CD4-positive, alpha-beta T cell treated with Interferon alpha-2 for 1 hour (primary cell): ENCODE measurements at places on chromosomes 4 and X.

- no peak for DNase-seq
Observed at GRCh38 chr4:3261411-3262207, 12.7 kb downstream of the MSANTD1 start.

DNA sequence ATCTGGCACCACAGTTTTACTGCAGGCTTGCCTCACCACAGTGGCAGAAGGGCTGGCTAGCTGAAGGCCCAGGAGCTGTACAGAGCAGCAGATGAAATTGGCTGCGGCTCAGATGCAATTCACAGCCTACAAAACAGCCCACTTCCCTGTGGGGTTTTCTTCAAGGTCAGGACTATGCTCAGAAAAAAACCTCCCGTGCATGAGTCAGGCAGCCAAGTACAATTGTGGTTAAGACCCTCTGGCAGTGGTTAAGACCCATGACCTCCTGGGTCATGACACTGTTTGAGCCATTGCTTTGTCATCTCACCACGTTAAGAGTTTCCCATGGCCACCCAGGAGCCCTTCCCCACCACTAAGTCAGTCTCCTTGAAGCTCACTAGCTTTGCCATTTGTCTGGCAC lies 276.3 kb downstream of the HNRNPD start:
- no peak for DNase-seq

GRCh38 chrX:17842769-17843525 lies 18.2 kb downstream of the RAI2 start:
- DNase-seq, result no peak

DNA sequence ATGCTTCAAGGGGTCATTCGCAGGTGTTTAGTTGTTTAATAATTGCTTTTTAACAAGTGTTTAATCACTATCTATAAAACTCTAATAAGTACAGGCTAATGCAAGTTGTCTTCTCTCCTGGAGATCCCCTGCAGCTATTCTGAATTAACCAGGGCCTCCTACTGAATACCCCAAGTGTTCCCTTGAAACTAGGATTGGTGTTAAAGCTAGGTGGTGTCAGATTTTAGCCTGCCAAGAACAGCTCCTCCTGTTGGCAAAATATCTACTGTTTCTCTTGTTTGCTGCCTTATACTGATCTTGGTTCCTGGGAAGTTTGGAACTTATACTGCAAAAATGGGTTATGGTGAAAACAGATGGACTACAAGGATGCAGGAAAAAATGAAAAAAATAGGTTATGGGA lies 26.1 kb upstream of the TMEM154 start:
- DNase-seq, result no peak

DNA sequence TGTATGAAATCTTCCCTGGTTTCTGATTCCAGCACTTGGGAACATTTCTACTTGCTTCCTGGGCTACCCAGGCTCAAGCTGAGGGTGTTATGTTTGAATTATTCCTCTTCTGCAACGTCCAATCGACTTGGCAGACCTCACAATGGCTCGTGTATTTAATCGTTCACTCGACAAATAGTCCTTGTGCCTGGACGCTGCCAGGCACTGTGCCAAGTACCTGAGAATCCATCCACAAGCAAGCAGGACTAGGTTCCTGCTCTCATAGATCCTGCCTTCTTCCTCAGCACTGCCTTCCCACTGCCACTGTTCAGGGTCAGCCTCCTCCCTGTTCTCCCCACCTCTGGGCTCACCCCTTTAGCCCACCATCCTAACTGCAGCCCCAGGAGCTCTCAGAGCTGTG lies 113.3 kb downstream of the EFNB1 start:
- no peak for DNase-seq

GRCh38 chr4:121740796-121741409 lies 24.1 kb downstream of the SMIM43 start:
- no peak for DNase-seq

DNA sequence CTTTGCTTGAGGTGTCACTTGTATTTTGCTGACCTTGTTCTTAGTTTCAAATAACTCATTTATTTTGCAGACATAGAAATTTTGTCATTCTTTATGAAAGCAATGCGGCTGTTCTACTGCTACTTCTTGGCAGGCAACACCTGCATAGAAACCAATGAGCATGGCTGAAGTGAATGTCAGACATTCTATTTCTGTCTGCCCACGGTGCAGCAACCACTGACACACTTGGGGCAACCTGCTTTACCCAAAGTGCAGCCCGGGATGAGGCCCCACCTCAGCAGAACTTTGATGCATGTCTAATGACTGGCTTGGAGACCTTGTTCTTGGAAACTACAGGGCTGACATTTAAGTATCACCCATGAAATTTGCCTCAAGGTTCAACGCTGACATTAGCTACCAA lies 93.6 kb downstream of the RBM47 start:
- no peak for DNase-seq

- DNase-seq, result no peak
Observed at GRCh38 chrX:13383907-13384306, 64.1 kb upstream of the ATXN3L start.

GRCh38 chr4:8644461-8644891 lies 51.9 kb downstream of the CPZ start:
- no peak for DNase-seq
